ENCODE measurements at places on chromosomes 16 and 17. TPM values are rescaled to one million over a fixed set of nuclear protein-coding genes. Genes with fewer than 3 reads are reported as not detected.

GRCh38 chr17:83173914-83174361 lies 94.5 kb downstream of the METRNL start:
- no peak for DNase-seq

- DNase-seq, result no peak
Measured at GRCh38 chr16:83623892-83624291, 183.9 kb upstream of the HSBP1 start.

- DNase-seq, result no peak
Measured at GRCh38 chr17:4715063-4715744, 4.8 kb downstream of the ARRB2 start.

- no peak for DNase-seq
Measured at GRCh38 chr17:15087946-15088345, 177.2 kb downstream of the PMP22 start.

GRCh38 chr17:43918026-43918389 lies 10.7 kb upstream of the MPP2 start:
- no peak for DNase-seq

- DNase-seq, result no peak
Measured at GRCh38 chr16:26768385-26769010, 298.2 kb upstream of the C16orf82 start.

GRCh38 chr17:41781404-41782110 lies 5.0 kb downstream of the JUP start:
- DNase-seq, result peak; percentile 41

GRCh38 chr16:84582958-84583516 lies 34.8 kb downstream of the COTL1 start:
- DNase-seq, result peak; percentile 97

GRCh38 chr16:8712589-8713361 lies 38.4 kb downstream of the ABAT start:
- DNase-seq, result no peak

- DNase-seq, result no peak
Measured at GRCh38 chr17:58381124-58382035, 29.4 kb upstream of the SUPT4H1 start.

DNA sequence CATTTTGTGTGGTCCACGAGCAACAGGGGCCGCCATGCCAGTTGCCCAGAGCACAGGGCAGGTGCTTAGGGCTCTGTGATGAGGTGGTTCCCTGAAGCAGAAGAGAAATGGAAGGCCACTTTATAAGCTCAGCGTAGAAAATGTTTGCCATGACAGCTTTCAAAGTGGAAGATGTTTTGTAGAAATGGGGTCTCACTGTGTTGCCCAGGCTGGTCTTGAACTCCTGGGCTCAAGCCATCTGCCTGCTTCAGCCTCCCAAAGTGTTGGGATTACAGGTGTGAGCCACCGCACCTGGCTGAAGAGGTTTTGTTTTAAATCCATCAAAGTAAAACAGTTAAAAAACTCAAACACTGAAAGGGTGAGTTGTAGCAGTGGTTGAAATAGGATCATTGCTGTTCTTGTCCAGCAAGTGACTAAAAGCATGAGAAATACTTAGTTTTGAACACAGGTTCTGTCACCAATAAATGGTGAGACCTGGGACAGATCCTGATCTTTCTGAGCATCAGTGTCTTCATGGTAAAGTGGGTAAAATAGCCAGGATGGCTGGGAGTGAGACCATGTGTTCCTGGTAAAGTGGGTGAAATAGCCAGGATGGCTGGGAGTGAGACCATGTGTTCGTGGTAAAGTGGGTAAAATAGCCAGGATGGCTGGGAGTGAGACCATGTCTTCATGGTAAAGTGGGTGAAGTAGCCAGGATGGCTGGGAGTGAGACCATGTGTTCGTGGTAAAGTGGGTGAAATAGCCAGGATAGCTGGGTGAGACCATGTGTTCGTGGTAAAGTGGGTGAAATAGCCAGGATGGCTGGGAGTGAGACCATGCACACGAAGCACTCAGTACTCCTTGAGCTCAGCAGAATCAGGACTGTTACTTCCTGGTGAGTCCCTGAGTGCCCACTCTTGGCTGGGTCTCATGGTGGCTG lies 46.0 kb downstream of the BANP start:
- no peak for DNase-seq

GRCh38 chr16:68400083-68400923 lies 48.0 kb downstream of the SMPD3 start:
- no peak for DNase-seq

DNA sequence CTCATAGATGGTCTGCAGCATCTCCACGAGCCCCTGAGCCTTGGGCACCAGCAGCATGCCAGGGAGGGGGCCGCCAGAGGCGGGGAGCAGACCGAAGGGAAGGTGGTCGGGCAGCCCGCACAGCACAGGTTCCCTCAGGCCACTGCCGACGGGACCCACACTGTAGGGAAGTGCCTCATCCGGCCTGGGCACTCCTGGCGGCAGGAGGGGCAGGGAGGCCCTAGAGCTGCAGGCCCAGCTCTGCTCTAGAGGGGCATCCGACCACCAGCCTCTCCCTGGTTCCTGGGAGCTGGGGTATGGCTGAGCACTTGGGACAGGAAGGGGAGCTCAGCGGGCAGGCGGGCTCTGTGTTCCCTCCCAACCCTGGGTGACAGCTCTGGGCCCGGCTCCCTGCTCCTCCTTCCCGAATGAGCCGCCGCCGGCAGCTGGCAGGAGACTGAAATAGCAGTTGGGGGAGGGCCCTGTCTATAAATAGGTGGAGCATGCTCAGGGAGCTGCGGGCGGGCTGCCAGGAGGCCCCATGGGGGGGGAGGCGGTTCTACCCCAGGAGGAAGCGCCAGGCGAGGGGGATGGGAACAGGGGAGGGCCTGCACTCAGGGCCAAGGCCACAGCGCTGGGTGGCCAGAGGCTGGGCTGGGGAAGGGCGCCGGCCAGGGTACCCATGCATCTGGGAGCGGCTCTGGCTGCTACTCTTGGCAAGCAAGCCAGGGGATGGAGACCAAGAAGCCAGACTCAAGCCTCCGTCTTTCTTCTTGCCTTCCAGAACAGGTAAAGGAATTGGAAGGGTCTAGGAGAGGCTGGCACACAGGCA lies 12.4 kb downstream of the HDAC5 start:
- DNase-seq, result peak; percentile 98

GRCh38 chr16:68481636-68482035 lies 33.3 kb upstream of the SMPD3 start:
- no peak for DNase-seq

DNA sequence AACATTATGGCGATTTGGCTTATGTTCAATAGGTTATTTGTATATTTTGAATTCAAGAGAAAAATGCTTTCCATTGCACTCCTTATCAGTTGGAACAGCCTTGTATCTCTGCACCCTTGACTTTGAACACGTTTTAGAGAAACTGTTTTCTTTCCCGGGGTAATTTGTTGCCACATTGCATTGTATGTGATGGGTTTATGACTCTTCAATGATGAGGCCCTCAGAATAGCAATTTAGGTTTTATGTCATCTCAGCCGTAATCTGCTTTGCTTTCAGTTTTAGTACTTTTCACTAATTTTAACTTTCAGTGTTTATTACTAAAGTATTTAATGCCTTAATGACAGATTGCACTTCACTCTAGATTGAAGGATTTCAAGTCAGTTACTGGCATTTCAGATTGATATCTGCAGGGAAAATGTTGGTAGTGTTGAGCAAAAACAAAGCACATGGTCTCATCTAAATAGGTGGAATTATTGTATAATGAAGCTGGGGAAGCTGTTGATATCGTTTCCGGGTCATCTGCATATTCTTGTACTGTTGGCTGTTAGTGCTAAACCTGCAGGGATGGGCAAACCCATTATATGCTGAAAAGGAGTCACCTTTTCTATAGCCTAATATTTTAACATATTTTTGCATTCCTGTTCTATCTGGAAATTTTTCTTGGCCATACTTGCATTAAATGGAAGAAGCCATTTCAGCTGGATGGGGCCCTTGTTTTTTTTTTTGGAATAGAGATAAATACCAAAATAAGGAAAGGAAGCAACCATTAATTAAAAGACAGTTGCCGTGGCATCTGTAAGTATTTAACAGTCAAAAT lies 2.0 kb downstream of the LUC7L3 start:
- no peak for DNase-seq

GRCh38 chr16:76882105-76882504 lies 308.9 kb upstream of the MON1B start:
- DNase-seq, result no peak

DNA sequence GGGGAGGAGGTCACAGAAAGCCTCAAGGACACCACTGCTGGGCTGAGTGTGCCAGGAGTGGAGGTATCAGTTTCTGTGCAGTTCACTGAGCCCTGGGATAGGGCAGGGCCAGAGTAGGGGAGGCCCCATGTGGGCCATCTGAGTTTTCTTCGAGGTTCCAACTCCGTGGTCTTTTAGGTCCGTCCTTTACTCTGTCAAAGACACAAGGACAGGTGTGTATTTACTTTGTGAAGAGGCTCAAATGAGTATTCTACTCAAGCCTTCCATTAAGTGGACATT lies 59.5 kb downstream of the USP22 start:
- DNase-seq, result no peak

DNA sequence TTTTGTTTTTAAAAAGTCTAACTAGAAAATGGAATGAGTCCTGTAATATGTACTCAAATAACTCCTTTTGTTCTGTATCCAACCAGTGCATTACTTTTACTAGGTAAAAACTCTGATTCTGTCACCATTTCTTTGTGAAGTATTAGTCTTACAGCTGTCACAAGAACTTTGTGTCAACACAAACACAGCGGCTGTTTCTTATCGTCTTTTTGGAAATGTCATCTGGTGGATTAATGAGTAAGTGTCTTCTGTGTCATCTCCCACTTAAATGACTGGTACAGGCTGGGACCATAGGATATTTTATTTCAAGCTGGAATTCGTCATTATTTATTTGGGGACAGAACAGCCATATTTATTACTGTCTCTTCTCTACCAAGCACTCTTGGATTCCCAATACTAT lies 19.1 kb upstream of the ALDH3A2 start:
- DNase-seq, result peak; percentile 68

DNA sequence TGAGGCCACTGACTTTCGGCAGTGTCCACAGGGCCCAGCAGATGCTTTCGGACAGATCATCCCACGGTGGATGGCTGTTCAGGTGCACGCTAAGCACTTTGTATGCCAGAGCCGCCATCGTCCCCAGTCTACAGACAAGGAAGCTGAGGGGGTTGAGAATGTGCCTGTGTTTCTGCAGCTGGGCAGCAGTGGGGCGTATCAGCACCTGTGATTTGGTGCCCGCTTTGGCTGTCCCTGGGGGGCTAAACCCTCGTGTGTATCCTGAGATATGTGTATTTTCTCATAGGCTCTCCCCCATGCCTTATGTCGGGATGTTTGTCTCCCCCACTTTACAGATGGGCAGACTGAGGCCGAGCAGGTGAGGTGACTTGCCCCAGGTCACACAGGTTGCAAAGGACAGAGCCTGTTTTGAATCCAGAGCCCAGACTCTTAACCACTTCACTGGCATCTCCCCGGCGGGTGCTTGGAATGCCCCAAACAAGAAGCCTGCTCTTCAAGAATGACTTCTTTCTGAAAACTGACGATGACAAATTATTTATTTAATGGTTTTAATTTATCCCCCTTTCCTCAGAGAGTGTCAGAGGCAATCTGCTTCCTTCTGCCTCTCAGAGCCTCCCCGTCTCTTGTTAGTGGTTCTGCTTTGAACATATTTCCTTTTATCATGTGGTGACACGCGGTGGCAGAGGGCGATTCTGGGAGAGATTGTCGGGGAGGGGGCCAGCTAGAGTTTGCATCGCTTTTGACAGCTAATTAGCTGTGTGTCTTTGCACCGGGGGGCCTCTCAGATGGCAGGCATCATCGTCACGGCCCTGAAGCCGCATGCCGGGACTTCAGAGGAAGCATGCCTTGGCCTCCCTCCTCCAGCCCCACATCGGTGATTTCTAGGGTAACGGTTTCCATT lies 149.6 kb upstream of the CIBAR2 start:
- DNase-seq, result no peak

DNA sequence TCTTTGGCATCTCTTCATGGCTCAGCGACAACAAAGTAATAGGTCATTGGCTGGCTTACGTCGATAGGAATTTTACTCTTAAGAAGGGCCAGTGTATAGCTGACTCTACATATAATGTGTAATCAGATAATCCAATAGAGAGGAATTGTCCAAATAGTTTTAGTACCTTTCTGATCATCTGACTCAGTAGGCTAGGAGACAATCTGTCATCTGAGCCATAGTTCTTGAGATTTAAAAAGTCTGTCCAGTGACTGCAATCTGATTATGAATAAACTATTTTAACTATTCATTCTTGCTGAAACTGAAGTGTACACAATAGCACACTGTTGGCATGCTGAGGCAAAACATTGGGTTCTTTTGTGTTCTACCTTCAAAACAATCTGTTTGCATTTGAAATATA lies 21.4 kb upstream of the NOL11 start:
- no peak for DNase-seq

- DNase-seq, result no peak
Measured at GRCh38 chr16:85353839-85354685, 241.8 kb upstream of the CIBAR2 start.

DNA sequence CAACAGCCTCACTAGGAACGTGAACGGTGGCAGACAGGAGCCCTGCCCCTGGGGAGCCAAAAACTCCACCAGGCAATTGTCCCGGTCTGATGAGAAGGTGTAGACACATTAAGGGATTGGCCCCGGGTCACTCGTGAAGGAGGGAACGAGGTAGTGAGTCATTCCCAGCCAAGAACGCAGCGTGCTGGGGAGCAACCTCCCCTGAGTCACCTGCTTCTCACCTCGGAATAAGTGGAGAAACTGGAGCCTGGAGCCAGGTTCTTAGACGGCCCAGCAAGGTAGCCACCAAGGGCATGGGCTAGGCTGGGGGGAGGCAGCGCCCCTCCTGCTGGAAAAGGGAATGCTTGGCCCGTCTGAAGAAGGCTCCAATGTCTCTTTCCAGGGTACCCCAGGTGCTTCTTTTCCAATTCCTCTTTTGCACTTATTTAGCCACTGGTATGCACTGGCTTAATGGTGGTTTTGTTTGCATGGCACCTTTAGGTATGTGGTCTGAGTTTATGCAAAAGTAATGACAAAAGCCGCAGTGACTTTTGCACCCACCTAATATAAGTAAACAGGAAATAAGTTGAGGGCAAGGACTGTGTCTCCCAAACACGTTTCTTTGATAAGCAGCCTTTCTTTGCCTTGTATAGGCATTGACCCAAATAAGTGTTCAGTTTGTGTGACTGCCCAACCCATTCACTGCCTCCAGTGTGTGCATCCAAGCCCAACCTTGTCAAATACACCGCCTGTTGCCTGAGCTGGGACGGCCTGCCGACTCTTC lies 1.8 kb upstream of the HELZ start:
- DNase-seq, result no peak

GRCh38 chr17:74454197-74455024 lies 12.0 kb upstream of the CD300A start:
- DNase-seq, result peak; percentile 99

ABI3 gene
- total RNA-seq, result under 0.01 TPM

MYL4 gene
- 0.72 TPM for total RNA-seq

EFCAB5 gene
- 0.29 TPM for total RNA-seq

CLEC19A gene
- not detected for total RNA-seq

RNF157 gene
- 0.29 TPM for total RNA-seq

MT1A gene
- total RNA-seq, result 0.59 TPM

GAST gene
- total RNA-seq, result not detected

LRRC45 gene
- total RNA-seq, result 13.4 TPM

ARHGDIA gene
- 120 TPM for total RNA-seq

FBXL16 gene
- total RNA-seq, result not detected

SMIM5 gene
- under 0.01 TPM for total RNA-seq

NPIPB13 gene
- total RNA-seq, result 5.9 TPM

CETP gene
- not detected for total RNA-seq
